ENCODE measurements at places on chromosomes 1 and 21.

- DNase-seq: no peak
These were observed 3.3 kb upstream of the GUCA2A start for GRCh38 chr1:42167611-42168390.

- no peak for DNase-seq
These were observed 324.8 kb downstream of the RWDD3 start for GRCh38 chr1:95558791-95559190.

- no peak for DNase-seq
These were observed 143.0 kb upstream of the NRIP1 start for GRCh38 chr21:15207635-15208370.

- DNase-seq: peak; percentile 15
These were observed 114.3 kb downstream of the RERE start for GRCh38 chr1:8702850-8703810.

GRCh38 chr1:64948905-64949833 is 17.2 kb downstream of the JAK1 start:
- DNase-seq: no peak

DNA sequence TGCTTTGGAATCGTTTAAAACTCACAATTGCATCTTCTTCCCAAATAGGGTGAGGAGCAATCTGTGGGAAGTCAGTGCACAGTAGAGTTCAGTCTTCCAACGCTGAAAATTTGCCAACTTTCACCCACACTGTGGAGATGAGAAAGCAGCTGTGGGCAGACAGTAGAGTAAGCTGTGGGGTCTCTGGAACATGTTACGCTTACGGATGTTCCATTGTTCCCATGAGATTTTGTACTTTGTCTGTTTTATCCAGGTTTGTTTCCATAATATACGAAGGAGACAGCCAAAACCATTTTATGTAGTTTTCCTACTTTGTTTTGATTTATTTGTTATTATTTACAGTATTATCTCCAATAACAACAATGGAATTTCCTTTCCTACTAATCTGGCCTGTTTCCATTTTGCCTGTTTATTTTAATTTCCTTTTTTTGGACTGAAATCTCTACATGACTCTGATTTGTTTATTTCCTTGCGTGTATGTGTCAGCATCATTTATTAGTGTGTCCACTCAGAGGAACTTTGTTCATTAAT is 65.1 kb upstream of the RGL1 start:
- no peak for DNase-seq

- no peak for DNase-seq
These were observed 310.1 kb downstream of the DPYD start for GRCh38 chr1:97610748-97611147.
